HAP-1 (cell line): ENCODE measurements at places on chromosomes 1 and 21.

- DNase-seq = peak; percentile 93
Observed at GRCh38 chr1:11645670-11646265, 8.5 kb downstream of the FBXO2 start.

DNA sequence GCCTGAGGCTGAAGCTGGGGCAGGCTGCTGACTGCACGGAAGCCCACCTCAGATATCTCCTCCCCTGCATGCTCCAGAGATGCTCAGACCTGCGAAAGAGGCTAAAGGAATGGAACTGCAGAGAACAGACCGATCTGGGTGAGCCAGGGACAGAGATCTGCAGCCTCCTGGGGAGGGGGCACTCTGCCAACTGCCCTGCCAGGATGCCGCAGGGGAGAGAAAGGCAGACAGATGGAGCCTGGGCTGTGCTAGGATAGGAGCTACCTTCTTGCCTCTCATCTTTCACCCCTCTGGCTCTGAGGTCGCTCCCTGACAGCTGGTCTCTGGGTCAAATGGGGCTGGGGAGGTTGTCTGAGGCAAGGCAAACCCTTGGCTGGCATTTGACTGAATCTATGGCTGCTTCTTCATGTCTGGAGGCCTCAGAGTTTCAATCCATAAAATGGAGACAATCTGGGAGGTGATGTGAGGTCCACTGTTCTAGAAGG, 238.2 kb downstream of the GRIK3 start:
- no peak for DNase-seq

DNA sequence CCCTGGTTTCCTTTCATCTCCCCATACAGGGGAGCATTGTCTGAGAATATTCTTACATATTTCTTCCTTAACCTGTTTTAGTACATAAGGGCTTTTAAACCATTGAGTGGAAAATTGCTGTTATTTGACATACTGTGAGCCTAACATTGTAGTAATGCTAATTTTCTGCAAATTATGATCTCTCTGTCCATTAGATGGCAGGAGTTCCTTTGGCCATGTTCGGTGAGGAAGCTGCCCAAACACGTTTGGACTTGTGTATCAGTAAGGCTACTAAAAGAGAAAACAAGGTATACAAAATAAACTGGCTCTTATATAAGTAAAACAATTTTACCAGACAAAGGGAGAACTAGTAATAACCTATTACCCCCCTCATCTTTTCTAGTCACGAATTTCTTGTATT, 29.2 kb downstream of the CDC7 start:
- DNase-seq = peak; percentile 18

- no peak for DNase-seq
Observed at GRCh38 chr1:40659649-40659947, 5.9 kb downstream of the RIMS3 start.

GRCh38 chr1:58754683-58755467, 29.0 kb downstream of the JUN start:
- no peak for DNase-seq

DNA sequence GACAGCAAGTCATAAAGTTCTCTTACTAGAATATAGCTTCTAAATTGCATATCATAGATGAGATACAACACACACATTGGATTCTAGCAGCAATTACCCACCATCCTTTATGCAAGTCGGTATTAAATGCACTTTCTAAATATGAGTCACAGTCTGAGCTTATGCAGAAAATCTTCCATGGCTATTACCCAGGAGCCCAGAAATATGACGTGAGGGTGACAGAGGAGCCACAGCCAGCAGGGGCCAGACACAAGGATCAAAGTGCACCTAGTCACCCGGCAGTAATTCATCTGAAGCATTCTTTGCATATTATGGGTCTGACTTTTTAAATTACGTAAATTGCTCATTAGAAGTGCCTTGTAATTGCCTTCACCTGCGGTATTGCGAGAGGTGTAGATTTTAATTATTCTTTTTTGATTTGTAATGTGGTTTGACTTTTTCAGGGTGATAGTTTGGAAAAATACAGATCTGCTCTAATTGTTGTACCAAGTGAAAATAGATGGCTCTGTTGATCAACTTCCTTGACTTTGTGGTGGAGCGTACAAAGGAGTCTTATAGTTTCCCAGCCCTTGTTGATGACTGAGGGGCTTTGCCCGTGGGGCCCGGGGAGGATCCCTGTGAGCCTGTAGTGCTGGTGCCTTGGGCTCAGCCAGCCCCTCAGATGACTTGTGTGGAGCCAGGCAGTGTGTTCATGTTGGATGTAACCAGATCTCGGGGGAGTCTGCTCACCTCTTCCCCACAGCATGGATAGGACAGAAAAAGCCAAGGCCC, 470.0 kb upstream of the VAMP3 start:
- DNase-seq = no peak

DNA sequence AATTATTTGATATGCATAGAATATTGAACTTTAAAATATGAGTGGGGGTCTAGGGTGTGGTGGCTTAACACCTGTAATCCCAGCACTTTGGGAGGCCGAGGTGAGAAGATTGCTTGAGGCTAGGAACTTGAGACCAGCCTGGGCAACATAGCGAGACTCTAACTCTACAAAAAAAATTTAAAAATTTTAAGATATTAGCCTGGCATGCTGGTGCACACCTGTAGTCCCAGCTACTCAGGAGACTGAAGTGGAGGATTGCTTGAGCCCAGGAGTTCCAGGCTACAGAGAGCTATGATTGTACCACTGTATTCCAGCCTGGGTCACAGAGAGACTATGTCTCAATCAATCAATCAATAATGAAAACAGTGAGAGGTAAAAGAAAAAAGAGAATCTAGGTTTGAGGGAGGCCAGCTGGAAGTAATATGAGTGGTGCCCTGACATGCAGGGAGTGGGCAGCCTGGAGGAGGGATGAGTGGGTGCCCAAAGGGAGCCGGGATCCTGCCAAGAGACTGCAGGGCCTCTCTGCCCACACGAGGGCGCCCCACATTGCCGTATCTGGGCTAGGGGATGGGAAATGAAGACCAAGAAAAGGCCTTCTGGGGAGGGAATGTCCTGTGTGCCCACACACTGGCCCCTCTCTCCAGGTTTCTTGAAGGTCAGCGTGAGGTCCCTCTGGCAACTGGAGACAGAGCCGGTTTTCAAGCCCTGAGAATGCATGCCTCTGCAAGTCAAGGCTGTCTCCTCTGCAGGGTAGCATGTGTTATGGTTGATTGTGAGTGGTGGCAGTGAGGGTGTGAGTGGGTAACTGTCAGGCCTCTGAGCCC, 93.9 kb upstream of the PPM1J start:
- peak; percentile 91 for DNase-seq

DNA sequence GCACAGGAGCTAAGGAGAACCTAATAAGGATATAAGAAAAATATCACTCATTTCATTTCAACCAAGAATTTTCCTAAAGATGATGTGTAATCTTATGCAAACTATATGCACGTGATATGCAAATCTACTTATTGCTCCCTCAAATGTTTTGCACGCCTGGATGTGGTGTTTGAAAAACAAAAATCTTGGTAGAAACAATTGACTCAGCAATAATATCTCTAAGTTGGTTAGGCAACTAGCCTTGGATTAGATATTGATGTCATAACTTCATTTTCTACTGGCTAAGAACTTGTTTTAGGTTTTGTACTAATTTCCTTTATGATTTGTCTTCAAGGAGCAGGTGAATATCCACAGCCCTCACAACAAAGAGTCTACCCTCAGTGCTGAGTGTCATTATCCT, 164.6 kb downstream of the TM2D1 start:
- no peak for DNase-seq

- no peak for DNase-seq
Observed at GRCh38 chr1:239982762-239983161, 108.9 kb upstream of the FMN2 start.

DNA sequence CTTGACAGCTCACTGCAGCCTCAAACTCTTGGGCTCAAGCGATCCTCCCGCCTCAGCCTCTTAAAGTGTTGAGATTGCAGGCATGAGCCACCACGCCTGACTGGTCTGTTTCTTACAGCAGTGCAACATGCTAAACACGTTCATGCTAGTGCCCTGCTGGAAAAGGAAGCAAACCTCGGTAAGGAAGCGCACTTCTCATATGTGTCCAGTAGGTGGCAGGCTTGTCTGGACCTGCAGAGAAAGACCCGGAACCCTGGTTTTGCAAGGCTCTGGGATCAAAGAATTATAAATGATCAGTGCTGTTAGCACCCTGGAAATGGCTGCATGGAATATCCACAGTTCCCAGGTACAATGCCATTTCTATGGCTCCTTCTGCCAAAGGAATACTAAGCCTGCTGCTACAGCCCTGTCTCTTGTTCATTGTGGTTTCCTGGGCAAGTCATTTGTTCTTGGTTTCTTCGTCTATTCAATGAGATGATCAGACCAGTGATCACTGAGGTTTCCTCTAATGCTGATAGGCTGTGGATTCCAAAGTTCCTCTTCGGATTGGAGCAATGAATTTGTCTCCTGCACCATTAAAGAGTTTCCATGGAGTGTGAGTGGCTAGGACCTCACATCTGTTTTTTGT, 15.9 kb downstream of the RNU5D-1 start:
- DNase-seq = peak; percentile 59

GRCh38 chr1:12556368-12556930, 61.6 kb downstream of the DHRS3 start:
- no peak for DNase-seq

DNA sequence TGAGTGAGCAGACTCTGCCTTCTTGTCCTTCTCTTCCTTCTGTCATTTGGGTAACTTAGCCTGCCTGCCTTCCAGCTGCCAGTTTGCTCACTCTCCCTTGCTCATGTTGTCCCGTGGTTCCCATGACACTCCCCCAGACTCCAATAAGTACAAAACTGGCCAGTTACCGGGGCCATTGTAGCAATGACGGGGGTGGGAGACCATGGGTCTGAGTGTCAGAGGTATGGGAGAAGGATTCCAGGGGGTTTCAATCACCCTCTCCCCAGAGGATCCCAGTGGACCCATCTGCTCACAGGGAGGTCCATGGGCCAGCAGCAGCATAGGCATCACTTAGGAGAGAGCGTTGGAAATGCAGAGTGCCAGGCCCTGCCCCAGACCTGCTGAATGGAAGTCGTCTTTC, 51.3 kb downstream of the CAPN9 start:
- no peak for DNase-seq

DNA sequence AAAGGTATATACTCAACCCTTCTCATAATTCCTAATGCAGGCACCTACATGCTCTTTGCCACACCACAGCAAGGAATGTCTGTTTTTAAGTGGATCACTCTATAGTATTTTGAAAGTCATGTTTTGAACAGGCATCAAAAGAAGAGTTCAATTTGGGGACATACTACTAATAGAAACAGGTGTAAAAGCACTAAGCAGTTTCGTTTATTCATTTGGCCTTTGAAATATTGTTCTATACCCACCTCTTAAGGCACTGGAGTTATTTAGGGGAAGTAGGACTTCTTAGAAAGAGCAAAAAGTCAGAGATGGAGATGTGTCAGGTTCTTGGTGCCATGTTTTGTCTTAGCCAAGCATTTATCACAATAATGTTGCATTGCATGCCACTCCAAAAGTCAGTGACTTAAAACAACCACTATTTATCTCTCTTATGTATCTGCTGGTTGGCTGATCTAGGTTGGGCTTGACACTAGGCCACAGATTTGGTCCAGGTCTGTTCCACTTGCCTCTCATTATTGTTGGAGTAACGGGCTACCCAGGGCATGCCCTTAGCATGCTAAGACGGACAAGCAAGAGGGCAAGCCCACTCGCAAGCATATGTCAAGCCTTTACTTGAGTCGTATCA, 107.5 kb downstream of the RGL1 start:
- DNase-seq = no peak

DNA sequence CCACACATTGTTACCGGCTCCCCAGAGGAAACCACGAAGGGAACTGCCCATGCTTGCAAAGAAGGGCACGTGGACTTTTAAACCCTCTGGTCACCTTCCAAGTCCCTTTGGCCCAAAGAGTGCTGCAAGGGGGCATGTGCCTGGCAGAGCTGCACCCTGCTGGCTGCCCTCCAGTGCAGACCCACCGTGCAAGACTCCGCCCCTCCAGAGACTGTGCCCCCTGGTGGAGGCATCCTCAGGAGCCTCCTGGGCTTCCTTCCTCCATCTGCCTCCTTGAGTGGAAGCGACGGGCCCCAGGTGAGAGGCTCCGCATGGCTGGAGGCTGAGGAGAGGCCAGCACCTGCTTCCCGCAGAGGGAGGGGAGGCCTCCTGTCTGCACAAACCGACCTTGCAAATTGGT, 100.6 kb downstream of the CRYAA start:
- DNase-seq = no peak

DNA sequence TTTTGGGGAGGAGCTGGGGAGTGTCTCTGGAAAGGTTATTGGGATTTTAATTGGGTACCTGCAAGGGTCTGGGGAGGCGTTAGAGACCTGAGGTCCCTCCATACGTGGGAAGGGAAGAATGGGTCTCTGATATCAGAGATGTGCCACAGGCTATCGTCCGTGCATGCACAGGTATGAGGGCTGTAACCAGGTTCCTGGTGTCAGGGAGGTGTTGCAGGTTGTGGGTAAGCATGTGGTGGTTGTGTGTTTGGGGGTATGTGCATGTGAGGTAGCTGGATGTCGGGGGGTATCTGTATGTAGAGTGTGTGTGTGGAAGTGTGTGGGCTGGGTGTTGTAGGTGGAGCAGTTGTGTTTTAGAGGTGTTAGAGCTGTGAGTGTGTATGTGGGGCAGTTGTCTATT, 8.3 kb downstream of the AHDC1 start:
- no peak for DNase-seq

GRCh38 chr1:18234790-18235242, 127.2 kb downstream of the IGSF21 start:
- DNase-seq = peak; percentile 75

GRCh38 chr1:2195785-2196184, 1.2 kb upstream of the FAAP20 start:
- no peak for DNase-seq

- no peak for DNase-seq
Observed at GRCh38 chr1:156906206-156906906, 12.8 kb downstream of the PEAR1 start.

GRCh38 chr1:10070206-10070605, 37.4 kb downstream of the UBE4B start:
- no peak for DNase-seq

- no peak for DNase-seq
Observed at GRCh38 chr1:168653567-168653966, 75.4 kb downstream of the DPT start.

- DNase-seq = no peak
Observed at GRCh38 chr1:17687145-17687544, 68.0 kb upstream of the ACTL8 start.

- DNase-seq = no peak
Observed at GRCh38 chr1:160128636-160129035, 13.1 kb downstream of the ATP1A2 start.

DNA sequence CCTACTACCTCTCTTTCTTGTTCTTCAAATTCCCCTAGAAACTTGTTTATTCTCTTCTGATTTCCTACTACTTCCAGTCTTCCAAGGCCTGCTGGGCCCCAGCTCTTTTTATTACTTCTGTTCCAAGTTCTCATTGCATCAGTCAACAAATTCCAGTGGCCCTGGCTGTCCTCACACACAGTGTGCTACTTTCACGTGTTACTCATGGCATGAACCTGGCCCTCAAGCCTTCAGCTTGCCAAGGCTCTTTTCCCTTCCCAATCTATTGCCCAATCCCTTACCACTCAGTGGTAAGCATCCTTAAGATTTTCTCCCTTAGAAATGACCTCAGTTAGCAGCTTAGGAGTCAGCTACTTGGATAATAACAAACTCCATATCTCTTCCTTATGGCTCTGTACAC, 613.5 kb downstream of the LMO4 start:
- no peak for DNase-seq

- no peak for DNase-seq
Observed at GRCh38 chr1:2068951-2069350, 18.7 kb downstream of the PRKCZ start.
